ENCODE measurements at places on chromosomes 11 and 22.

- no peak for DNase-seq
Measured at GRCh38 chr22:42937164-42937843, 77.6 kb downstream of the PACSIN2 start.

DNA sequence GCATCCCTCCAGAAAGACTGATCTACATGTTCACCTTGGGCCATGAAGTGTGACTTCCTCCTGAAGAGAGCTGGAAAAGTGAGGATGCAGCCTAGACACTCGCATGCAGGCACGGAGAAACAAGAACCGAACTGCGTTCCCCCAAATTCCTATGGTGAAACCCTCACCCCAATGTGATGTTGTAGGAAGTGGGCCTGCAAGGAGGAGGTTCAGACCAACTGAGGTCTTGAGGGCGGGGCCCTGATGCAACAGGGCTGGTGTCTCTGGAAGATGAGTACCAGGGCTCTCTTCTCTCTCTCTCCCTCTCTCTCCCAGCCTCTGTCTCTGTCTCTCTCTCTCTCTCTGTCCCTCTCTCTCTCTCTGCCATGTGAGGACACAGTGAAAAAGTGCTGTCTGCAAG, 501.1 kb downstream of the BRD1 start:
- DNase-seq, result no peak

GRCh38 chr11:44509296-44509695, 56.2 kb upstream of the CD82 start:
- DNase-seq, result no peak

GRCh38 chr11:15651816-15652215, 537.1 kb downstream of the INSC start:
- DNase-seq, result no peak

DNA sequence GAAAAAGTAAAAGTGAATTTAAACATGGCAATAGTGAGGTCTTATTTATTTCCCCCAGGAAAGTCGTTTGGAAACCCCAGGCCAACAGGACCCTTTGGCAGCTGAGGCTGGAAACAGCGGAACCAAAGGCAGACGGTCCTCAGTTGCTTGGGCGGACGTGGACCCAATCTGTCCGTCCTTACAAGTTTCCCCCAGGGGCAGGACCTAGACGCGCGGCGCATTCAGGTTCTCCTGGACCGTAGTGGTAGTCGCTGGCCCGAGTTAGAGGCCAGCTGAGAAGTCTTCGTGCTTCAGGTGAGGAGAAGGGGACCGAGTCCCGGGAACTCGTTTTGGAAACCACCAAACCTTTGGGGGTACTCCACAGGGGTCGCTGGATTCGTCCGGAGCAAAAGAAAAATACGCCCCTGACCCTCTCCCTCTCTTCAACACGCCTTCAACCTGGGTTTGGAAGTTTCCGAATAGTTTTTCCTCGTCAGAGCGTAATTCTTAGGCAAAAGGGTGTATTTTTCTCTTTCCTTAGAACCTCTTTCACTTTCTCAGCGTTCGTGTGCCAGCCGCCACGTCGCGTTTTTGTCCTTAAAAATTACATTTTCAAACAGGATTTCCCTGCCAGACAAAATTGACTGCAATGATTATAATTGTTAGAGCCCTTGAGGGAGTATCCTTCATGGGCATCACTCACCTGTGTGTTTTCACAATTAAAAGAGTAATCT, 2.1 kb downstream of the METTL15 start:
- peak; percentile 57 for DNase-seq

DNA sequence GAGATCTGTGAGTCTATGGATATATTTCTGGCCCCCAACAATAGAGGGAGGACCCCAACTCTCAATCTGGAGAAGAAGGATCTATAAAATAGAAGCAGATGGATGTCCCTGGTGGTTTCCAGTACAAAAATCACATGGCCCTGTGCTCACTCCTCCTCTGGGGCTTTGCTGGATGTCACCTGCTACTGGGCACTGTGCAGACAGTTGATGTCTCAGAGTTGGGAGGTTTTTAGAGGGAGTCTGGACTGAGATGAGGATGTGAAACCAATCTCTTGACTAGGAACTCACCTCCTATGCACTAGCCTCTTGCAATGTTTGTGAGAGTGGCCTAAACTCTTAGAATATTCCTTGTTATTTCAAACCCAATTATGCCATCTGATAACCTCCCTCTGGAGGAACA, 107.2 kb downstream of the SCN3B start:
- no peak for DNase-seq

GRCh38 chr22:27127911-27128310, 470.5 kb downstream of the MIAT start:
- no peak for DNase-seq

DNA sequence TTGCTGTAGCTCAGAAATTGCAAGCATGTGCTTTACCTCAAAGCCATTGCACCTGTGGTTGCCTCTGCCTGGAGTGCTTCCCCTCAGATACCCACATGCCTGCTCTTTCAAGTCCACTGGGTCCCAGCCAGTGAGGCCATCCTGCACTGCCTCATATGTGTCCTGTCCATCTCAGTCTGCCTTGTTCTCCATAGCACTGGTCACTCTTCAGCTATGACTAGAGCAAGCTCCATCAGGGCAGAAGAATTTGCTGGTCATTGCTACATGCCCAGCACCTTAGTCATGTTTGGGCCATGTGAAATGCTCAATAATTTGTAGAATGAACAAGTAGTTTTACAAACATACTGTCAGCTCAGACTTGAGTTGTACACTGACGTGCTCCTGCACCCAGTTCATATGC, 64.4 kb upstream of the HORMAD2 start:
- no peak for DNase-seq

DNA sequence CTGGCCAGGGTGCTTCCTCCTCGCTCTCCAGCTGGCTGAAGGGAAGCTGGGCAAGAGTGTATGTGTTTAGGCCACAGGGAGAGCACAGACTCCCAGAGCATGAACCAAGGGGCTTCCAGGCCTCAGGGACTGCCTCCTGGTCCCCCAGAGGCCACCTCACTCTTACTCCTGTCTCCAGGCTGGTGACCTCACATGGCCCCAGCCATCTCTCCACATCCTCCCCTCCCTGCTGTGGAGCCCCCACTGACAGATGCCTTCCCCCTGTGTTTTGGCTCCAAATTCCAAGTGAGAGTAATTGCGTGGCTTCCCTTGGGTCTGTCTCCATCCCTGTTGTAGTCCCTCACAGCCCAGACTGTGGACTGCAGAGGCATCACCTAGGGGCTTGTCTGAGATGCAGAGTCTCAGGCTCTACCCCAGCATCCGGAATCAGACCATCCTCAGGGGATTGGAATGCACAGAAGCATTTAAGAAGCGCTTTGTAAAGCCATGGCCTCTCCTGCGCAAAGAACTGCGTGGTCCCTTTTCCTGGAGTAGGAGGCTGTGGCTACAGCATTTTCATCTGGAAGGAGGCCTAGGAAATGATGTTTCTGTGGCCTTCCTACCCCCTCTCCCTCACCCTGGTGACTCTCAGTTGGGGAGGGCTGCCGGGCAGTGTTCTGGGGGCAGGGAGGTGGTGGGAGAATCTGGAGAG, 91.1 kb downstream of the ATXN10 start:
- no peak for DNase-seq

DNA sequence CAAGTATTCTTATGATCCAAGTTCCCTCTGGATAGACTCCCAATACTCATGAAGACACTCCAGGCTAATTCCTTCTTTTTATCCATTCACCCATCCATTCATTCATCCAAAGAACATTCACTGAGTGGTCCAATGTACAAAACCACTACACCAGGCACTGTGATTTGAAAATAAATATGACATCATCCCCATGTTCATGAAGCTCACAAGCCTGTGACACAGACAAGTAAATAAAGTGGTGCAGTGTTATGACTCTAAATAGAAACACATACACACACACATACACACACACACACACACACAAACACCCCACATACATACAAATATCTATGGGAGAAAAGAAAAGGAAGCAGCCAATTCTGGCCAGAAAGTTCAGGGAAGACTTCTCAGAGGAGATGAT, 35.5 kb downstream of the MTMR2 start:
- no peak for DNase-seq

DNA sequence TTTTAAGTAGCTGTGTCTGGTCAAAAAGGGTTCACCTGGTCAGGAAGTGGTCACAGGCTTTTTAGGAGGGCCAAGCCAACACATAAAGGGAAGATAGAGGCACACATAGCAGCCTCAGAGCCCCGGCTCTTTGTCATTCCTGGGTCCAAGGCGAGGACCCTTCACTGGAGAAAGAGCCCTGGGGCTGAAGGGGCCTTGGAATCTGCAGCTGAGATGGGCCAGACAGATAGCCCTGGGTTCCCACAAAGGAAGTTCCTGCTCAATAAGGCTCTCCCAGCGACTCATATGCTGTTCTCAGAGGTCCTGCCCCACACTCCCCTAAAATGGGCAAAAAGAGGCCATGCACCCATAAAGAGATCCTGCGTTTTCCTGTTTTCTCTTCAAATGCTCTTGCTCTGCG, 77.7 kb downstream of the LINC01488 start:
- no peak for DNase-seq

- no peak for DNase-seq
Measured at GRCh38 chr11:94469416-94469815, 24.2 kb downstream of the MRE11 start.

Data from DMS79 (cell line).